RWPE2 (cell line): ENCODE measurements at places on chromosomes 2 and 18.

DNA sequence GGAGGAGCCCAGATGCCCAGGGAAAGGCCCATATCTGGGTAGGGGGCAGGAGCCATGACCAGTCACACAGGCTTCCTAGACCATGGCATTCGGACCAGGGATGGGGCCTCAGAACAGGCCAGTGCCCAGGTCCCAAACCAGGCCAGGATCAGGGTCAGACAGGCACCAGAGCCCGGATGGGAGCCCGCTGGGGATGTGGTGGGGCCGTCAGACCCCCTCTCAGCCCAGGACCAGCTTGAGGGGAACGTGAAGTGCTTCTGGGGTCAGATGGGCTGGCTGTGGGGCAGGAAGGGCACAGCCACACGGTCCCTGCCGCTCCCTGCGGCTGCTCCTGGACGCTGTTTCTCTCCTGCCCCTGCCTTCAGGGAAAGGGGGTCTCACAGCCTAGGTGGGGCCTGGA, 39.1 kb downstream of the SNED1 start:
- no peak for DNase-seq

DNA sequence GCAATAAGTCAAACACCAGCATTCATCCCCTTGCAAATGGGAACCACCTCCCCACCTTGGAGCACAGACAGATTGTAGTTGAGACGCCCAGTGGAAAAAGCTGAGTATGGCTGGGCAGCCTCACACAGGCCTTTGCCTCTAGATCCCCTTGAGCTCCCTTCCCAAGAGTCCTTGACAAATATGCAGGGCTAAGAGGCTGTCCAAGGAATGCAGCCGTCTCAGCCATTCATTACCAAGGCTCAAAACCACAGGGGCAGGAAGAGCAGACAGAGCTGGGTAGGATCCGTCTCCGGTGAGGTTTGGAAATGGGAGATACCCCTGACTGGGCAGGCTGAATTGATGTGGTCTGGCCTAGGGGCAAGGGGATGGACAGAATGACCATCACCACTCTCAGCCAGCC, 557.1 kb downstream of the TNS1 start:
- DNase-seq, result no peak

GRCh38 chr2:96493072-96493471, 12.1 kb downstream of the NEURL3 start:
- DNase-seq, result no peak

DNA sequence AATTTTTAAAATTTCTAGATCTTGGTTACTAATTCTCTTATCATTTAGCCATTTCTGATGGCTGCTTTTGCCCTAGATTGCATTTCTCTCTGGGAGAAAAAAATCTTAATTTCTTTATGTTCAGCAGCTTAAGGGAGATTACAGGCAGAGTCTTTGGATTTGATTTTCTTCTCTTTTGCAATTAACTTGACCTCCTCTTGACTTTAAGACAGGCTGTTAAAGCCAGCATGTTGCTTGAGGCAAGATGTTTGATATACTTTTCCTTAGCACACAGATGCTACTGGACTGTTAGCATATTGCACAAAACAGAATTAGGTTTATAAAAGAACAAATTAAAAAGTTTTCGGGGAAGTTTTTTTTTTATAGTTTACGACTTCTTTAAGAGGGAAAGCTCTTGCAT, 50.0 kb downstream of the XRCC5 start:
- no peak for DNase-seq

- DNase-seq, result no peak
These were observed 18.3 kb upstream of the POLE4 start for GRCh38 chr2:74939919-74940812.

- no peak for DNase-seq
These were observed 275.4 kb upstream of the ACVR2A start for GRCh38 chr2:147569426-147569825.

GRCh38 chr2:182610231-182610630, 105.8 kb upstream of the DNAJC10 start:
- DNase-seq, result no peak

DNA sequence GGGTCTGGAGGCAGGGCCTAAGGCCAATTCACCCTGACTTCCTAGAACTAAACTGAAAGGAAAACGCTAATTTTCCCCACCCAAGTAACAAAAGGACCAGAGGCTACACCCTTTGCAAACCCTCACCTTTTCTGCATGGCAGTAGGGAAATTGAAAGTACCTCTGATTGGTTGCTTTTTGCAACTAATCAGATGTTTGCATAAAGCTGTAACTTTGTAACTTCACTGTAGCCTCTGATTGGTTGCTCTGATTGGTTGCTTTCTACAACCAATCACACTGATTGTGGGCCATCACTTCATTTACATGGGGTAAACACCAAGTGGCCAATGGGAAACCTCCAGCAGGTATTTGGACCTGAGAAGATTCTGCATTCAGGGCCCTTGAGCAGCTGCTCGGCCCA, 20.8 kb downstream of the EIPR1 start:
- no peak for DNase-seq

DNA sequence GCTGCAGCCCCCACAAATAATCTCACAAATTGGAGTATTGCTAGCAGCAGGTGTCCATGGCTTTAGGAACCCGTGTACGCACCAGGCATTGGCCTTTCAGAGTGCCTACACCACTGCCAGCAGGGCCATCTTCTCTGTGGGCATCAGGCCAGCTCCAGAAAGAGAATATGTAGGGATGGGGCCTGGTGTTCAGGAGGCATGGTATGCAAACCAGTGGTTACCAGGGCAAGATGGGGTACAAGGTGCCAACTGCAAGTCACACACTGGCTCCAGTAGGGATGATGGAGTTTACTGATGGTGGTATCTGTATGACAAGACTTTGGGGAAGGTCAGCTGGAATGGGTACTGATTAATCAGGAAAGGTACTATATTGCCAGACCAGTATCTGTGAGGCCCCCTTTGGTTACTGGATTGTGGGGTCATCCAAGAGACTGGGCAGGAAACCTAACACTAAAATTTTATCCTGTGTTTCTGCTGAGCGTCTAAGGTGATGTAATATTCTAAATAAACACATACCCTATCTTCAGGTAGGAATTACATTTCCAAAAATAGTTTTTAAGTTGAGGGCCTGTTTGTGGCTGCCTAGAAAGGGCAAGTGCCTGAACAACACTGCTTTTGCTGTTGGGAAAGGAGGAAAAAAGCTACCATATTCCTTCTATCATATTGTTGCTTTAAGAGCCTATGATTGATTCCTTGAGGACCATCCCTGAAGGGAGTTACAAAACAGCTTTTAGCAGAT, 9.0 kb downstream of the CNOT9 start:
- DNase-seq, result no peak

DNA sequence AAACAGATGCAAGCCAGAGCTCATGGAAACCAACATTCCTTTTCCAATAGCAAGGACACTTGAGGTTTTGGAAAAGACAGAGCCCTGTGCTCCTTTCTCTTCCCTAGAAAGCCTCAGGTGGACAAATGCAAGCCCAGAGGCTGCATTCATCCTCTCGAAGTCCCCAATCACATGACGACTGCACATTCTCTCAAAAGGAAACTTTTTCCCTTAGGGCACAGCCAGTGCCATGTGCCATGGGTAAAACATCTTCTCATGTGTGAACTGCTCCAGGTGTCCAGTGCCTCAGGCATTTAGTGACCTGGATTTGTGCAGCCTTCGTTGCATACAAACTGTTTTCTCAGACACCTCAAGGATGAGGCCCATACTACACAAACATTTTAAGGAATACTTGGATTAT, 140.7 kb downstream of the LAMA1 start:
- no peak for DNase-seq

DNA sequence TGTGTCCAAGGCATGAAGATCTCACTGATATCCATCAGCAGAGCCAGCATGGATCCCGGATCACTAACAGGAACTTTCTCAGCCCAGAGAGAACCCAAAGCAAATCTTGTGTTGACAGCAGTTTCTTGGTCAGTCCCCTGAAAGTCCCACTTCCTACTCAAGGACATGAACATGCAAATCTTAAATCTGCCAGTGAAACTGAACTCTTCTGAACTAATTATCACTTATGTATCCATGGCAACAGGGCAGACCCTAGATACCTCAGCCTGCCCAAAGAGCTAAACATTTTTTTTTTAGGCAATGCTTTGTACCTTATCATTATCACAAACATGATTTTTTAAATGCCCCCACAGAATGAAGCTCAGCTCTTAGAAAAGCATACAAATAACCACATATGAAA, 127.8 kb upstream of the DDX18 start:
- DNase-seq, result no peak

DNA sequence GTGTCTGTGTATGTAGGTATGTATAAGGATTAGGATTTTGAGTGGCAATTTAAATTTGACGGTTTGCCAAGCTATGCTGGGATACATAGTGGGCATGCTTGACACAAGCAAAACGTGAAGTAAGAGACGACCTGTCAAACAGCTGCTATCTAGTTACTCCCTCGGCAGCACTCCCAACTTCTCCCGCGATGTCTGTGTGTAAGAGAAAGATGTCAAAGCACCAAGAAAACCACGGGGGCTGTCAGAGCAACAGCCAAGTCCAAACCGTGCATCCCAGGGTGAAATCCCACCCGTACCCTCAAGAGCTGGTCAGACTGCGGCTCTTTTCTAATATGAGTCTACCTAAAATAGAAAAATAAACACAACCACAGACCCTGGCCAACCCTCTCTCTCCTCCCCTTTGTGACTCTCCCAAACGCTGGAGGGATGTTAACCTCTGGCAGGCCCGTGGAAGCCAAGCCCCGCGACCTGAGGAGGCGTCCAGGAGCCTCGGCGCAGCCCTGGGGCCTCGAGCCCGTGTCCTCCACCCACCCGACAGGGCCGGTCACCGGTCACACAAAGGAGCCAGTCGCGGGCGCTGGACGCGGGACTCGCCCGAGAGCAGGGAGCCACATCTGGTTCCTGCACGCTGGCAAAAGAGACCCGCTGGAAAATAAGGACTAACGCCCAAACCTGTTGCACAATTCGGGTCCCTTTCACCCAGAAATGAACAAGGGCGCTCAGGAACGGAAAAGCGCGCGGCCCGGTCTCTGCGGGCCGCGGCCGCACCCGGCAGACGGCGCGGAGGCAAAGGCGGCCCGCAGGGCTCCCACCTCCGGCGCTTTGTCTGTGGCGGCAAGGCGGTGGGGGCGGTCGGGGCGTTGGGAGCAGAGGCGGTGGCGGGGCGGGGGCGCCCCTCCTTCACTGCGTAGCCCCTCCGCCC, 925 bp downstream of the SESTD1 start:
- peak; percentile 57 for DNase-seq

DNA sequence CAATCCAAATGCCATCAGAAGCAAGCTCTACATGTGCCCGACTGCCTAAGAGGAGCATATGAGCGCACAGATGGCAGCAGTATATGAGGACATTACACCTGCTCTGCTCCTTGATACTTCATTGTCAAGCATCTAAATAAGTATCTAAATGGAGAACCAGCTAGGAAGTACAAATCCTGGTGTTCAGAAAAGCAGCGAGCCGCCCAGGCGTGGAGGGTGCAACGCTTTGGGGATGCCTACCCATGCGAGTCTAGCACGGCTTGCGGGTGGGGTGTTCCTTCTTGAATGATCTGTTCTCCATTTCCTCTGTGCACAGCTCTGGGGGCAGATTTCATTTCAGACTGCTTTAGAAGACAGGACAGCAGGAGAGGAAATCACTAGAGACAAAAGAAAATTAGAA, 63.0 kb upstream of the BCL2L11 start:
- DNase-seq, result no peak

DNA sequence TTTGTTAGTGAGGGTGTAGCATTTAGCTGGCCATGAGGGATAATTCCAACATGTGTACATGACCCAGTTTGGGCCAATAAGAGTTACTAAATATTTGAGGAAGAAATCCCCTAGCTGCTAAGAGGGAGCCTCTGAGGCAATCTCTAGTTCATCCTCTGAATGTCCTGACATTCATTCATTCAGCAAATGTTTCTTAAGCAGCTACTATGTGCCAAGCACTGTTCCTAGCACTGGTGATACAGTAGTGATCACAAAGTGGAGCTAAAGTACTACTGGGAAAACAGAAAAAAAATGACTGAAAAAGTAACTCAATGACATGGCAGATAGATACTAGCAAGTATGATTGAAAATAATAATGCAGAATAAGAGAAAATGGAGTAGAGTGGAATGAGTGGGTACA, 79.8 kb upstream of the PID1 start:
- no peak for DNase-seq

DNA sequence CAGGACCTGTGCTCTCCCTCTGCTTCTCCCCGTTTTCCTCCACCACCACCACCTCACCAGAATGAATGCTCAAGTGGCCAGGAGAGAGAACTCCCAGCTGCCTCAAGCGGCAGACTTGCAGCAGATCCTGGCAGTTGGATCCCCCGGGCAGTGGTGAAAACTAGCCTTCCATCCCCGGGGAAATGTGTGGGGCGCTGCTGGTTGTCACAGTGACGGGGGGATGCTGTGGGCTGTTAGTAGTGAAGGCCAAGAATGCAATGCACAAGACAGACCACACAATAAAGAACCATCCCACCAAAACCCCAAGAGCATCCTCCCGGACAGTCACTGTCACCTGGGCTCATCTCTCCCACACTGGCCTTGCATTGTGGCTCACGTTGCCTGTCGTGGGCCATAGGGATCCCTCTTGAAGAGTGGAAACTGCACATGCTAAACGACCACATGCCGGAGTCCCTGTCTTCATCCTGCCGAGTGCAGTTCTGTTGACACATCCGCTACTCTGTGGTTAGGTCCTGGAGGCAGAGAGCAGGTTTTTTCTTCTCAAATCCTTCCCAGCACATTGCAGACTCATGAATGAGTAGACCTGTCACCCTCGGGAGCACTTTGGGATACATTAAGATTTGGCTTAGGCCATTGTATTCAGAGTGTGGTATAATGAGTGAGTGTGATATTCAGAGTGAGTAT, 13.5 kb downstream of the SPATA3 start:
- DNase-seq, result no peak

- no peak for DNase-seq
These were observed 150.1 kb downstream of the GLI2 start for GRCh38 chr2:120885749-120886148.

DNA sequence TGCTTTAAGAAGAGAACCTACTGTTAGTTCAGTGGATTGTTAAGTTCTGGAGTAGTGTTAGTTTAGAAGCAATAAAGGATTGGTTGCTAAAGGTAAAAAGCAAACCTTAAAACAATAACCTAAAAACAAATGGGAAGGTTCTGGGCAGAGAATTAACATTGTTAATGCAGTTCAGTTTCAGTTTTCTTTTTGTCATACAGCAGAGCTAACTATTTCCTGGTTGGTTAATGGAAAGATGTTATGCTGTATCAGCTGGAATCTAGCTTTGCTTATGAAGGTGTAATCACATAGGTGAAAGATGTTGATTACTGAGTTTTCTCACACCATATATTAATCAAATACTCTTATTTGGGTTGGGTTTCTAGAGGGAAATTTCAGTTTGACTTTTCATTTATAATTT, 23.8 kb downstream of the SMAD4 start:
- no peak for DNase-seq

- DNase-seq, result no peak
These were observed 42.1 kb upstream of the SERTAD2 start for GRCh38 chr2:64695721-64696261.

DNA sequence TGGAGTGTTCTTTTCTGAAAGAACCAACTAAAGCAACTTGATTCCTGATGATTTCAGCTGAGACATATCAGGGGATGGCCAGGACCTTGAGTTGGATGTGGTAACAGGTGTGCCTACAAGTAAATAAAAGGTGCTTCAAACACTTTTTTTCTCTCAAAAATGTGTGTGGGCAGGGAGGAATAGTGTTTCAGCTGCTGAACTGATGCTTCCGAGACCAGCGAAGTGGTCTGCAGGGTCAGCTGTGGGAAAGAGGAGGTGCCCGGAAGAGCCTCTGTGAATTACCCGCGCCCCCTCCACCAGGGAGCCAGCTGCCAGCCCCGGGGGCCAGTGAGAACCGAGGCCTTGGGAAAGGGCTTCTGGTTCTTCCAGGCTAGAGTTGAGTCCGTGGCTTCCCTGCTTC, 249.3 kb downstream of the GBX2 start:
- DNase-seq, result no peak

GRCh38 chr2:227163998-227164762, at the start of the genes COL4A3 and COL4A4:
Gene COL4A3, plus strand, starts transcription at chr2:227164624. Its CDS starts 103 bp downstream, at chr2:227164727.
Gene COL4A4, minus strand, starts transcription at chr2:227164205. Its CDS starts 16,722 bp downstream, at chr2:227147483.
- peak; percentile 43 for DNase-seq
